ENCODE measurements at places on chromosomes 7 and 10.
A peak's percentile ranks its signal among the peaks of the same experiment; 100 is the strongest.

GRCh38 chr10:74113546-74113945, 37.1 kb downstream of the AP3M1 start:
- no peak for DNase-seq

- no peak for DNase-seq
Measured at GRCh38 chr7:21108182-21108581, 319.7 kb upstream of the SP4 start.

DNA sequence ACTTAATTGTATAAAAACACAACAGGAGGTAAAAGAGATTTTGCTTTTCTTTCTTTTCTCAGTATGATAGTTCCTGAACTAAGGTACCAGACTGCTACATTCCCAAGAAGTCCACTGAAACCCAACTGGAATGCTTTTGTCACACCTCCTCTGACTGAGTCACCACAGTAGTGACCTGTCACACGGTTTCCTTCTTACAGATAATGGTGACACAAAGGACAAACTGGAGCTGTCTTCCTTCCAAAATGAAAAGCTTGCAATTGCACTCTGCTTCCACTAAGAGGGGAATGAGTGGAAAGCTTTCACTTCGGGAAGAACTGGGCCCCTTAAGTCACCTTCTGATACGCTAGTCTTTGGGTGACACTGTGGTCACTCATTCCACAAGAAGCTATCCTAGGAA, 122.2 kb downstream of the KMT2E start:
- peak; percentile 24 for DNase-seq

DNA sequence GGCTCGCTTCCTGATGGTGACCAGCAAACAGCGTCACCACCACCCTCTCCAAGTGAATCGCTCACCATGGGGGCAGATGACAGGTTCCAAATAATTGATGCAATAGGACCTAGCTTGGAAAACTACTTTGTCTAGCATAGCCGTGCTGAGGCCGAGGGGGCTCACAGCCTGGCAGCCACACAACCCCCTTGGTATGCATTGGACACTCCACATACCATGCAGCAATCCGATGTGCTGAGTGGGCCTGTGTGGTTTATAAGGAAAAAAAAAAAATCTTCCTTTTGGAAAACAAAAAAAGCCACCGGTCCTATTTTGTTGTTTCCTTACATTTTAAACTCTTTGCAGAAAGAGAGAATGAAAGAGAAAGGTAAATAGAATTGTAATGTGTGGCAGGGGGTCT, 15.1 kb downstream of the GATA3 start:
- DNase-seq, result peak; percentile 67

DNA sequence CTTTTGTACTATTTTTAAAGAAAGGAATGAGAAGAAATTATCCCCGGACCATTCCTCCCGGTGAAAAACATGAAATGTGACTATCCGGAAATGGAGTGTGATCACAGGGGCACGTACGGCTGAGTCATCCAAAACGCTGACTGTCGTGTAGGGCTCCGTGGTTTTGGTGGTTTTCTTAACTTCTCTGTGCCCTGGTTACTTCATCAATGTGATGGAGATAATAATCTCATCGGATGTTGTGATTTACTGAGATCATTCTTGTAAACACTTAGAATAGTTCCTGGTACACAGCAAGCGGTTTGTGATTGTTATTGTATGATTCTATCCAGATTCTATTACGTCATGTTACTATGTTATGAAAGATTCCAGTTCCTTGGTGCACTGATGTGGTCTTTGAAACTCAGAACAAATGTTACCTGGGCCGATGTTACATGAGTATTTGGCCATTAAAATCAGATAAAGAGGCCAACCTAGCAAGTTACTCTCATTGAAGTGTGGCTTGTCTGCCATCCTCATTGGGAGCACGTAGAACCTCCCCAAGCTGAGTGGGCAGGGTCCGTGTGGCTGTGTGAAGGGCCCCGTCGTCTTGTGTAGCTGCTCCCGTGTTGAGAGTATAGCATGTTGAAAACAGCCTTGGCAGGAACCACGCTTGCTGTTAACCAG, 99.5 kb downstream of the CAMK1D start:
- DNase-seq, result peak; percentile 52

DNA sequence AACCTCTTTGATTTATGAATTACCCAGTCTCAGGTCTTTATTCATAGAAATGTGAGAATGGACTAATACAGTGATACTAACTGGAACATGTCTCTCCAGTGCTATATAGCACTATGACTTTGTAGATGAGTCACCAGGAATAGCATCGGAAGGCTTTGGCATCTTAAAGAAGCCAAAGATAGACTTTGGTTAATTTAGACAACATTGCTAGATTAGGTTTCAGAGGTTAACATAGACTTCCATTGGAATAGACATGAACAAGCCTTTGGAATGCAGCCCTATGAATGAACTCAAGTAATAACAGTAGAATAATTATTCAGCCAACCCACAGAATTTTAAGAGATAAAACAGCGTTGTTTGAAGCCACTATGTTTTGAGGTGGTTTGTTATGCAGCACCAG, 169.2 kb downstream of the HGF start:
- DNase-seq, result peak; percentile 7

- no peak for DNase-seq
Measured at GRCh38 chr10:95346715-95347401, 56.1 kb upstream of the PDLIM1 start.
